ENCODE measurements at places on chromosomes 6 and 20.

GRCh38 chr6:35583893-35584688 lies 71.4 kb upstream of the TULP1 start:
- peak; percentile 86 for DNase-seq

- DNase-seq: no peak
Observed at GRCh38 chr6:154511791-154512190, 1.3 kb upstream of the CNKSR3 start.

DNA sequence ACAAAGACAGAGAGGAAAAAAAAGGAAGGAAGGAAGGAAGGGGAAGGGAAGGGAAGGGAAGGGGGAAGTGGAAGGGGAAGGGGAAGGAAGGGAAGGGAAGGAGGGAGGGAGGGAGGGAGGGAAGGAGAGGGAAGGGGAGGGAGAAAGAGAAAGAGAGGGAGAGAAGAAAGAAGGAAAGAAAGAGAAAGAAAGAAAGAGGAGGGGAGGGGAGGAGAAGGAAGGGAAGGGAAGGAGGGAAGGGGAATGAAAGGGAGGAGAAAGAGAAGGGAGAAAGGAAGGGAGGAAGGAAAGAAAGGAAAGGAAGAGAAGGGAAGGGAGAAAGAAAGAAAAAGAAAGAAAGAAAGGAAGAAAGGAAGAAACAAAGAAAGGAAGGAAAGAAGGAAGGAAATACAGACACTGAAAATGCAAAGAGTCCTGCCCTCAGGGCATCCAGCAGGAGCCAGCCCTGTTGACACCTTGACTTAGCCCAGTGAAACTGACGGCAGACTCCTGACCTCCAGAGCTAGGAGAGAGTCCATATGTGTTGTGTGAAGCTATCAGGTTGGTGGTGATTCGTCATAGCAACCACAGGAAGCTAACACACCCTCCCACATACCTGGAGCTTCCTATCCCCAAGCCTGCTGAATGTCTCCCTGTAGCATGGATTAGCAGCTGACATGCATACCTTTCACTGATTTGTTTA lies 58.7 kb upstream of the SULF2 start:
- no peak for DNase-seq

GRCh38 chr6:111664565-111665030 lies 58.9 kb upstream of the TRAF3IP2 start:
- DNase-seq: no peak

GRCh38 chr20:43920797-43921196 lies 6.1 kb downstream of the TOX2 start:
- DNase-seq: no peak

DNA sequence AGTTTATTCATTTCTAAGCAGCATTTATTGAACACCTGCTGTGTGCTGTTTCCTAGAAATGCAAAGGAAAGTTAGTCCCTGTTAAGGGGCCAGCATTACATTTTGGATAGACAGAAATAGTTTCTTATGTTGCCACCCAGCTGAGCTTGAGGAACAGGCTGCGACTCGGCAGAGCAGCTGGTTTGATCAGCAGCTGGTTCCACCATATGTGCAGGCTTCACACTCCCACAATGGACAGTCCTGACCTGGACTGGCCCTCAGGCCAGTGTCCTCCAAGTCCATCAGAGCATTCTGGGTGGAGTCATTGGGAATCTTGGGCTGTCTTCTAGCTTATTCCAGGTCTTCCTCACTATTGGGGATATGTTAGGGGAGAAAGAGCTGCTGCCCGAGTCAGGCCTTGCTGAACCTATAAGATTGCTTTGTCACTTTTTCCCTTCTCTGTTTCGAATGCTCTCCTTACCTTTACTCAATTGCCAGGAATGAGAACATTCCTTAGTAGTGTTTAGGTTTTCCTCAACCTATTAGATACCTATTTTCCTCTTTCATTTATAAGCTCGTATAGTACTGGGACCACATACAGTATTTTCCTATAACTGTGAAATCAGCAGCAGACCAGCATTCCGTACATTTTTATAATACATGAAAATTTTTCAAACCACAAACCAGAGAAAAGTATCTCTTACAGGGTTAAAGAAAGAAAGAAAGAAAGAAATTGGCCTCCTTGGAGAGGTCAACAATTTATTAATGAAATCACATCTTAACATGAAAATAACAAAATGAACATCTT lies 203.0 kb downstream of the FARS2 start:
- no peak for DNase-seq

DNA sequence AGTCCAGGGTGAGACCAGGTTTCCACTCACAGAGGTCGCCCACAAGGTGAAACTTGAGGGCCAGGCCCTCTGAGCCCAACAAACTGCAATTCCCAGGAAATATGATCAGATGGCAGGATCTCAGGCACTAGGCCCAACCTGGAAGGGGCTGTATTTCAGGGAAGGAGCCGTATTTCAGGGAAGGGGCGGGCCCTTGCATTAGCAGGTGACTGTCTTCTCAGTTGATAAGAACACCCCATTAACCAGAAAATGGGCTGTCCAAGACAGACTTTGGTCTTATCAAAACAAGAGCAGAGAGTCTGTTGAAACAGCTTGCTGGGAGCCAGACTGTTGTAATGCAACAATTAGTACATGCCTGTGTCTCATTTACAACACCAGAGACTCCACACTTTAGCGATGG lies 10.9 kb upstream of the BNIP5 start:
- DNase-seq: no peak

DNA sequence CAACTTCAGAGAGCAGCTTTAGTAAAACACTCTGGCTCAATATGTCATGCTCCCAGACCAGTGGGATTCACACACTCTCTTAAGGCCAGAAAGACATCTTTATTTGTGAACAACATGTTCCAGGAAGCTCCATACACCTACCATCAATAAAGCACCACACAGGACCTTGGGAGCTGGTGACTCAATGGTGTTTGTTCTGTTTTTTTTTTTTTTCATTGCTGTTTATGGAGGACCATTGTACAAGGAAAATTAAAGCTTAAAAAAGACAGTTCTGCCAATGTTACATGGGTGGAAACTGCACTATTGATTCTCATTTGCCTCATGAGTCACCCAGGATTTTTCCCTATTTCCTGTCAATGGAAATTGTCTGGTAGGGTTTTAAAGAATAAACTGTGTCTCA lies 36.3 kb upstream of the TENT5A start:
- DNase-seq: no peak

- DNase-seq: no peak
Observed at GRCh38 chr6:72704979-72705378, 83.1 kb downstream of the KCNQ5 start.

DNA sequence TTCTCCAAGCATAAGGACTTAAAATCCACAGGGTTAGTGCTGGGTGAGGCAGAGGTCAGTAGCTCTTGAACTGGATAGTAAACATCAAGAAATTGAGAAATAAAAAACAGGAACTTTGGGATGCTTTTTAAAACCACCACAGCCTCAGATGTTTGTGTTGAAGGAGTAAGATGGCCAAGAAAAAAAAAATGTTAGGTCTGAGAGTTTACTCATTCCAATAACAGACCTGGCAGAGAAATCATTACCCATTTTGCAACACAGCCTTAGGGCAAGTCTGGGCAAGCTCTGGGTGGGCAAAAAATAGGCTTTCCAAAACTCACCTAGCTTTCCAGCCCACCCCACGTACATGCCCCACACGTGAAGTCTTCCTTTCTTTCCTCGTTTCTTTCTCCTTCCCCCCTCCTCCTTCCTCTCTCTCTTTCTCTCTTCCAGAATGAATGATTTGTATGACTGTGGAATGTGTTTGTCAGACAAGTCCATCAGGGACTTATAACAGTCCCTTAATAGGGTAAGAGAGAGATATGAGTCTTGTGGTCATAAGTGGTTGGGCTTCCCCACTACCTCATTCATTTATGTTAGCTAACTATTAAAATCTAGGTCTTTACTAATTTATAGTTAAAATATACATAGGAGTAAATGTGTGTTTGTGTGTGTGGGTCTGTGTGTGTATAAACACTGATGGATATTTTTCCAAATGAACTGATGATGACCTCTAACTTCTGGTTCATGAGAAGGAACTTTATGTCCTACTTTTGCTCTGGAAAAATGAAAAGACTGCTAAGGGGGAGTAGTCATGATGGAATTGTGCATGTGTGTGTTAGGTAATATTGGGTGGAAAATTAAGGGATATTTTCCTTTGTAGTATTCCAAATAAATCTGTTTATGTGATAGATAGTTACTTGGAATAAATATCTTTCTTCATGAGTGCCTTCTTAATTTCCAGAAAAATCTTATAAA lies 18.0 kb upstream of the DSE start:
- no peak for DNase-seq

GRCh38 chr20:8526610-8527009 lies 394.5 kb downstream of the PLCB1 start:
- no peak for DNase-seq

- no peak for DNase-seq
Observed at GRCh38 chr6:17454316-17455005, 61.1 kb downstream of the CAP2 start.

DNA sequence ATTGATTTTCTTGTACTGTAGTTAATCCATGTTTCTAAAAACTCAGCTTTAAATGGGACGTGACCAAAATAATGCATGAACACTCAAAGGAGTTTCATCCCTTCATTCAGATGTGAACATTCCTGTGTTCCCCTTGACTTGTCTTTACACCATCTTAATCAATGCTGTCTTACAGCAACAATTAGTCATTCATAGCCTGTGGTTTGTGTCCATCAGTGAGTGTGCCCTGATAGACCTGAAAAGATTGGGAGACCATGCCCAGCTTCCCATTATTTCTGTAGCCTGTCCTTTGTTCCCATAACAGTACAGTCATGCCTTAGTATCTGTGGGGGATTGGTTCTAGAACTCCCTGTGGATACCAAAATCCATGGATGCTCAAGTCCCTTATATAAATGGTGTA lies 23.9 kb downstream of the NT5E start:
- DNase-seq: no peak

DNA sequence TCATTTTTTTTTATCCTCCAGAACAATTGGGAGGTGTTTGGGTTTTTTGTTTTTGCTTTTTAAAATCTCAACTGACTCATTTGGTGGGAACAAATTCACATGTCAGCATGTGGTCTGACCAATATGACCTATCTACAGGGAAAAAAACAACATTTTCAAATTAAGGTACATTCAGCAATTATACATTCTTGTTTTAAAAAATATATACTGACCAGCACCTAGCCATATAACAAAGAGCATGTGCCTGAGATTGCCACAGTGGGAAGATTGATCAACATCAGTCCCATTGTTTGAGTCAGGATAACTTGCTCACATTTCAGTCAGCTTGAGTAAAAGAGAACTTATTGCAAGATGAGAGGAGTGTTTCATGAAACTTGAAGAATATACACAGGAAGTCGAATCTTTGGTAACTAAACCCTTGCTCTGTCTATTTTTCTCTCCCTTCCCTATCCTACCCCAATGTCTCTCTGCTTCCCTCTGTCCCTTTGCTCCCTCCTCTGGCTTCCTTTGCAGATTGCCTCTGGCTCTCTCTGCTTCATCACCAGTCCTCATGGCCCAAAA lies 163.2 kb upstream of the TAB2 start:
- DNase-seq: no peak

GRCh38 chr6:43290905-43291355 lies 7.1 kb upstream of the SLC22A7 start:
- peak; percentile 9 for DNase-seq

GRCh38 chr6:116327803-116328527 lies 42.8 kb upstream of the DSE start:
- DNase-seq: no peak

GRCh38 chr6:33654831-33655554 lies 33.9 kb downstream of the ITPR3 start:
- DNase-seq: no peak

GRCh38 chr6:47203266-47203937 lies 106.3 kb downstream of the TNFRSF21 start:
- DNase-seq: no peak

DNA sequence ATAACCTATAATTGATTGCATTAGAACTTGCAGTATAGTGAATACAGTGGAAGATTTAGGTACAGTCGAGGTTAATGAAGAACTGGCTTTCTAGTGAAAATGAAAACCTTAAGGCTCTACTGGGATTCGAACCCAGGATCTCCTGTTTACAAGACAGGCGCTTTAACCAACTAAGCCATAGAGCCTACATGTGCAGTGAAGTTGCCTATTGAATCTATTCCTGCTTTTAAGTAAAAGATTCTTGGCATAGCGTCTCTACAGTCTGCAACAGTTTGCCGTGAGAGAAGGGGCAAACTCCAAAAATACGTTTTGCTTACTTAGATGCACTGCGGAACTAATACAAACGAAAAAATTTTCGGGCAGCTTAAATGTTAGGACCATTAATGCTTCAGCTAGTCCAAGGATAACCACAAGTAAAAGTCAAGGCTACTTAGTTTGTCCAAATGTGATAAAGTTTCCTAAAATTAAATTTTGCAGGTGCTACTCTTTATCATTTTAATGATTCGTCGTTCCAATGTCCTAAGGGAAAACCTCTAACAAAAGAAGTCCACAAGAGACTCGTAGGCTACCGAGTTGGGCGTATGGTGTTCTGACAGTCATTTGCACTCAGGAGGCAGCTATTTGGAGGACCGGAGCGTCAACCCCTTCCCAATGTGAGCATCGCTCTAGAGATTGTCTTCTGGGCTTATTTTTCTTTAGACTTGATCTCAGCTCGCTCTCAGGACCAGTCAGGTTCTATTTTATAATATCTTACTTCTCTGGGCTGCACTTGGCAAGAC lies 31.3 kb upstream of the ZSCAN23 start:
- DNase-seq: peak; percentile 82

- no peak for DNase-seq
Observed at GRCh38 chr6:131755597-131755996, 44.8 kb upstream of the CTAGE9 start.

GRCh38 chr6:14337152-14337551 lies 219.6 kb downstream of the CD83 start:
- DNase-seq: no peak

DNA sequence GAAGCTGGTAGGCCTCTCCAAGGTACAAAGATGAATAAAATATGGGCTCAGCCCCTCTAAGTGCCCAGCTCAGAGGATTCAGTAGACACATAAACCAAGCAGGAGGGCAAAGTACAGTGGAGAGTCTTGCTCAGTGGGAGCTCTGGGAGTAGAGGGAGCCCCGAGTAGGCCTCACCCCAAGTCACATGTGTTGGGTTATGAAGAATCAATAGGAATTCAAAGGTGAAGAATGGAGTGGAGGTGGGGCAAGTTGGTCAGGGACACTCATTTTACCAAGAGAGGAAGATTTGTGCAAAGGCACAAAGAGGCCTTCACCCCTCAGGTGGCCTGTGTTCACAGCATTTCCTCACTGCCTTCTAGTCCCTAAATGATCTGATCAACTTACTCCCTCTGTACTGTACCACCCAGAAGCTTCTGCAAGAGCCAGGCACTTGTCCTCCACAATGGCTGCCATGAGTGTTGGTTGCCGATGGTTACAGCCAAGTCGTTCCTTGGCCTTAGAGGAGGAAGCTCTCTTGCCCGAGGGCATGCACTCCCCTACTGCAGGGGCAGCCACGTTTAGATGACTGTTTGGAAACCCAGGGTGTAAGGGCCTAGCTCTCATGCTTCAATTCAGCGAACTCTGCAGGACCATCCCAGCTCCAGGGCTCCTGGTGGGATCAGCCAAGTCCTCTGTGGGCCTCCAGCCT lies 6.7 kb upstream of the CDKN1A start:
- no peak for DNase-seq

- DNase-seq: peak; percentile 78
Observed at GRCh38 chr6:39892490-39893129, 41.7 kb downstream of the MOCS1 start.

GRCh38 chr20:25483431-25484132 lies 76.1 kb downstream of the GINS1 start:
- no peak for DNase-seq

- DNase-seq: no peak
Observed at GRCh38 chr6:143213859-143214376, 153.2 kb downstream of the AIG1 start.

GRCh38 chr20:38144974-38145728 lies 19.9 kb downstream of the TGM2 start:
- peak; percentile 68 for DNase-seq

All from kidney (tissue), 22 donors.